DMS79 treated with DMSO at 0.1 percent for 48 hours (cell line): ENCODE measurements at places on chromosomes 11 and 22.

DNA sequence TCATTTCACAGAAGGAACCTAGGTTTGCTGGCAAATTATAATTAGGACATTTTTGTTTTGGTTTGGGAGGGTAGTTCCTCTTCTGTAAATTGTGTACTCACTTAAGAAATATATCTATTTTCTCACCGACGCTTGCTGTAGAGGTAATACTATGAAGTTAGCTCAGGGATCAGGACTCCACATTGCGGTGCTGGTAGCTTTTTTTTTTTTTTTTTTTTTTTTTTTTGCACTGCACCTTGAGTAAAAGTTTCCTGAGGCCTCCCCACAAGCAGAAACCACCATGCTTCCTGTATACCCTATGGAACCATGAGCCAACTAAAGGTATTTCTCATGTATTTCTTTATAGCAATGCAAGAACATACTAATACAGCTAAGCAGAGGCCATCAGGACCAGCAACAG, 14.7 kb downstream of the UBTFL1 start:
- DNase-seq, result no peak

GRCh38 chr11:92803391-92803790, 166.1 kb upstream of the MTNR1B start:
- no peak for DNase-seq

DNA sequence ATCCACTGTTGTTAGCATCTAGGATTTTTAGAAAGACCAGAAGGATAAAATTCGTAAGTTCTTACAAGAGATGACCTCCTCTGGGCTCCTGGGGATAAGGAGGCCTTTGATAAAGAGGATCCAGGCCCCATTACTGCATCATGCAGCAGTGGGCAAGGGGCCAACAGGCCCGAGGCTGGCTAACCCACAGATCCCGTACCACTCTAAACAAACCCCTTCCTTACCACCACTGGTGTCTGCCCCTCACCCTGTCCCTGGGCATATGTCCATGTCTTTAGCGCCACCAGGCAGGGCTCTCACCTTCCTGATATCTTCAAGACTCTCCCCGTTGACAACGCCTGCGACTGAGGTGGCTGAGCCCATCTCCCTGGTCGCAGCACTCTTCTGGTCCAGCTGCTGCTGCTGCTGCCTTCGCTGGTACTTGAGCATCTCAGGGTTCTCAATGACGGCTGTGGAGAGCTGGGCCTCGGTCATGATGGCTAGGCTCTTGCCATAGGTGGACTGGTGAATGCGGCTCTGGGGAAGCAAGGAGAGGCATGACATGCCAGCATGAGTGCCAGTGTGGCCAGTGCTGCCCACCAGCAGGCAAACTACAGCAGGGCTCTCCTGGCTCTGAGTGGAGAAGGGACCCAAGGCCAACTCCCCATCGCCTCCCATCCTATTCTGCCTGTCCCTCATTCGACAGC, 46.2 kb downstream of the HIRA start:
- no peak for DNase-seq

DNA sequence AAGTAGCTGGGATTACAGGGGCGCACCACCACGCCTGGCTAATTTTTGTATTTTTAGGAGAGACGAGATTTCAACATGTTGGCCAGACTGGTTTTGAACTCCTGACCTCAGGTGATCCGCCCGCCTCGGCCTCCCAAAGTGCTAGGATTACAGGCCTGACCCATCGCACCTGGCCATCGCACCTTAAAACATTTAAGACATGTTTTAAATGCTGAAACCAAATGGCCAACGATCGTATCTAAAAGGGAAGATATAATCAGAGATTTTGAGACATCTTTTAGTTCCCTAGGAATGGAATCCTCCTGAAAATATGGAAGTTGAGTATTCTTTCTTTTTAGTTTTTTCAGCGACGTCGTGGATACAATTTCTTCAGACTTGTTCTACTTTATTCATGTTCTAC, 21.8 kb upstream of the APOBEC3A start:
- DNase-seq, result no peak

DNA sequence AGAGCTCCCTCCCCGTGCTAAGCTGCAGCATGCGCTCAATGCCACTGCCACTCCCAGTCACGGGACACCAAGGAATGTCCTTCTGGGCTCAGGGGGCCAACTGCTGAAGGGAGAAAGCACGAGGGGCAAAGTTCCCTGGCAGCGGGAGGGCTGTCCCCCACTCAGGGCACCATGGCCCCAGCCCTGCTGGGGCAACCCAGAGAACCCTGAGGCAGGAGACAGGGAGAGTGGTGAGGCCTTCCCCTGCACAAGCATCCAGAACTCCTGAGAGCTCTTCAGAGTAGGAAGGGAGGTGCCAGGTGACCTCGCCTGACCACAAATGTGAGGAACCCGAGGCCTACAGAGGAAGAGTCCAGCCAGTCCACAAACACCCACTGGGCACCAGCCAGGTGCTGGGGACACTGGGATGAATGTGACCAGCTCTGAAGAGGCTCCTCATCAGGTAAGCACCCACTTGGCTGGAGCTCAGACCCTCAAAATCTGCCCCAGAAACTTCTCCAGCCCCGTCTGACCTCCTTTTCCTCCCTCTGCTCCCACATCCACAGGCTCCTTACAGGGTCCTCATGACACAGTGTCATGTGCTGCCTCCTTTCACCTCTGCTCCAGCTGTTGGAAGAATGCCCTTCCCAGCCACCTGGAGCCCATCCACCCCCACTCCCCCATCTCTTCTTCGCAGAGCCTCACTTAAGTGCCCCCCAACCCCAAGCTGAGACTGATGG, 15.6 kb downstream of the GDPD5 start:
- no peak for DNase-seq

DNA sequence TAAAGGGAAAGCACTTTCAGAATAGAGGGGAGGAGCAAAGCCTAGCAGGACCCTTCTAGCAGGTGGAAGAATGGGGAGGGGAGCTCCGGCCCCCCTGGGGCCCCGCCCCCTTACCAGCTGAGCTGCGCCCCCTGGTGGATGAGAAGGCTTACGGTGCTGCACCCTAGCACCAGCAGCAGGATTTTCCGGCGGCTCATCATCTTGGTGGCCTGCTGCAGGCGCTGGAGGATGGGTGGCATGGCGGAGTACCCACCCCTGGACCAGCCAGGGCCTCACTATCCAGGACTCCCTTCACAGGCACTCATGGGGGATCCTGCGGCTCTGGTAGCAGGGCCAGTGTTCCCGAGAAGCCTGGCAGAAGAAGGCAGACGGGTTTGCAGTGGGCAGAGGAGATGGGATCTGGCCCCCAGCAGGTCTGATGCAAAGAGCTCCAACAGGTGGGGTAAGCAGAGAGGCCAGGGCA, 3.8 kb downstream of the GAL3ST3 start:
- no peak for DNase-seq
